AG09309 (cell line): ENCODE measurements at places on chromosomes 1 and 21.

DNA sequence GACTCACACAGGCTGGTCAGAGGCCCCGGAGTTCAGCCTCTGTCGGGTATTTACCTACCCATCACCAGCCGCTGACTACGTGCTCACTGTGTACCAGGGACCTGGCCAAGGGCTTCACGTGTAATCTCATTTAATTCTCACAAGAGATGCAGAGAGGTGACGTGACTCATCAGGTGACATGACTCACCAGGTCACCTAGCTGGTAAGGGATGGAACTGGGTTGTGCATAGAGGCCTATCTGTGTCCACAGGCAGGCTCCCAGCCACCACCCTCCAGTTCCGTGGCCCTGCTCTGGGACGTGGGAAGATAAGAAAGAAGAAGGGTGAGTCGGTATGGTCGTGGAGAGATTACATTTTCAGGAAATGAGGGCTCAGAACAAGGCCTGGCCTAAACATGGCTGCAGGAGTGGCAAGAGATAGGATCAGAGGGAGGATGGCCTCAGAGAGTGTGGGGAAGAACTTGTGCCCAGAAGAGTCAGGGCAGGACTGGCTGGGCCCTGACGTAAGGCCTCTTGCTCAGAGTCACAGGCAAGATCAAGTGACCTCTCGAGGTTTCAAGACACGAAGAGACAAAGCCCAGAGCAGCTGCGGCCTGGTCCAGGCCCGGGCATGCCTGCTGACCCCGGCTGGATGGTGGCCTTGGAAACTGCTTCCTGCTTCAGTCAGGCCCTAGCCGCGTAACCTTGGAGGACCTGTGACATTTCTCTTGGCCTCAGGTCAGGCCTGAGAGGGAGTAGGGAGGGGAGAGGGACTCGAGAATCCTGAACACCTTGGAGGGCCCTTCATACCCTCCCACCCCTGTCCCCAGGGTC is 52.7 kb upstream of the WASF2 start:
- DNase-seq = no peak

DNA sequence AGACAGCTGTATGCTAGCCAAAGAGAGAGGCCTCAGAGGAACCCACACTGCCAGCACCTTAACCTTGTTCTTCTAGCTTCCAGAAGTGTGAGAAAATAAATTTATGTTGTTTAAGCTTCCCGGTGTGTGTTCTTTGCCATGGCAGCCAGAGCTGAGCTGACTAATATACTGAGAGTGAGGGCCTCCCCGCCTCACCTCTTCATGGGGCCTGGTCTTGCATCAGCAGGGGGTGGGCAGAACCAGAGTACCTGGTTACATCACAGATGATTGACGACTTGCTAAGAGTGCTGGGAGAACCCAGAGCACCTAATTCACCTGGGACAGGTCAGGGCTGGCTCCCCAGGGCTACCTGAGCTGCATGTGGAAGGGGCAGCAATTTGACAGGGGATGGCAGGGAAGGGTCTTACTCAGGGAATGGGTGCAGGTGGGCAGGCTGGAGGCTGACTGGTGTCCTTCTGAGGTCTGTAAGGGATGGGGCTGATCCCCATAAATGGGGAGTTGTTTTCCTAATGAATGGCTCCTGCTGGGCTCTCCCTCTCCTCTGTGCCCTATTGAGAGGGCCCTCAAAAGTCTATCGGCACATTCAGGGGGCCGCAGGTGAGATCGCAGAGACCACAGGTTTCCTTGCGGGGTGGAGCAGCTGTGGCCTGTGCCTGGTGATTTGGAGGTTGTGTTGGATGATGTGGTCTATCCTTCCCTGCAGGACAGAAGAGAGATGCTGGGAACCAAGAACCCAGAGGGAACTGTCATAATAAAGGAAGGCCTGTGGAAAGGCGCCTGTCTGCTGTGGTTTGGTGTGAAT is 60.6 kb upstream of the ETV3 start:
- DNase-seq = no peak

DNA sequence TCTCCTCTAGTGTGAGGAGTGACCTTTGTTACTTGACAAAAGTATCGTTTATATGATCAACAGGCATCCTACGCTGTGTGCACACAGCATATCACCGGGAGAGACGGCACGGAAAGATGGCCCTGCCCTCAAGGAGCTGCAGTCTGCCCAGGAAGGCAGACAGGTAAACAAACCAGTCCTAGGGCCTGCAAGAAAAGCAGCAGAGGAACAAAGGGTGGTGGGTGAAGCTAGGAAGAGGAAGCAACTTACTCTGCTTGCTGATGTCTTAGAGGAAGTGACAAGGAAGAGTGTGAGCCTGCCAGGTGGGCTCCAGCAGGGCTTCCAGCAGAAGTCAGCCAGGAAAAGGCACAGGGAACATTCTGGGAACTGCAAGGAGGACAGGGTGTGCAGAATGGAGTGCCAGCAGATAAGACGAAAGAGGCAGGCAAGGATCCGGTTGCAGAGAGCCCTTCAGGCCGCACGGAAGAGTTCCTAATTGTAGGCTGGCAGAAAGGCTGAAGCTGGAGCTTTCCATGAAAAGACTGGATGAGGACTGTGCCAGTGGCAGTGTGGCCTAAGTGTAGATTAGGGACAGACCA is 106.7 kb downstream of the SLC45A1 start:
- no peak for DNase-seq

GRCh38 chr1:2248127-2248826 is 20.2 kb downstream of the SKI start:
- no peak for DNase-seq

DNA sequence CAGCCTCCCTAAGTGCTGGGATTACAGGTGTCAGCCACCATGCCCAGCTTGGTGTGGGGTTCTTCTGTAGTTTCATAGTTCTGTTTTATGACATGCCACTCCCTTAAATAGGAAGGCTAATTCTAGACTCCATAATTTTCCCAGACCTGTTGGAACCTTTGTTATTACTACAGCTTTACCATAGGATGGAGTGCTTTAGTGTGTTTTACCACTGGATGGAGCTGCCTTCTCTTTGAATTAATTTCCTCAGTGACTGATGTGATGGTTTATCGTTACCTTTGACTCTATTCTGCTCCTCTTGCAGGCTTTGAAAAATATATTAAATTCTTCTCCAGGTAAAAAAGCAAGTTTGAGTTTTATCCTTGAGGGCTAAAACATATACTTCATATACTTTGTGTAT is 84.6 kb upstream of the NEK7 start:
- no peak for DNase-seq

DNA sequence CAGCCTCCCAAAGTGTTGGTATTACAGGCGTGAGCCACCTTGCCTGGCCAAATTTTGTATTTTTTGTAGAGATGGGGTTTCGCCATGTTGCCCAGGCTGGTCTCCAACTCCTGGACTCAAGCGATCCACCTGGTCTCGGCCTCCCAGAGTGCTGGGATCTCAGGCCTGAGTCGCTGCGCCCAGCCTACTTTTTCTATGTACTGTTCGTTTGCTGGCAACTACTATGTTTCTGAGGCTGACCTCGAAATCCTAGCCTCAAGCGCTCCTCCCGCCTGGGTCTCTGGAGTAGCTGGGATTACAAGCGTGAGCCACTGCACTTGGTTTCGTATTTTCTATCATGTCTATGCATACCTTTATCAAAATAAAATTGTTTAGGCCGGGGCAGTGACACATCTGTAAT is 675 bp upstream of the TEKT2 start:
- no peak for DNase-seq
